ENCODE measurements at places on chromosomes 2 and 18. TPM values are rescaled to one million over a fixed set of nuclear protein-coding genes. Genes with fewer than 3 reads are reported as not detected.

SERPINB12 gene
- total RNA-seq = not detected

ASB18 gene
- total RNA-seq = not detected

ARHGAP28 gene
- 9.1 TPM for total RNA-seq

LCT gene
- total RNA-seq = 0.77 TPM

FAM237A gene
- total RNA-seq = not detected

GRCh38 chr2:175836361-175836760 lies 165.7 kb downstream of the LNPK start:
- no peak for DNase-seq

DNA sequence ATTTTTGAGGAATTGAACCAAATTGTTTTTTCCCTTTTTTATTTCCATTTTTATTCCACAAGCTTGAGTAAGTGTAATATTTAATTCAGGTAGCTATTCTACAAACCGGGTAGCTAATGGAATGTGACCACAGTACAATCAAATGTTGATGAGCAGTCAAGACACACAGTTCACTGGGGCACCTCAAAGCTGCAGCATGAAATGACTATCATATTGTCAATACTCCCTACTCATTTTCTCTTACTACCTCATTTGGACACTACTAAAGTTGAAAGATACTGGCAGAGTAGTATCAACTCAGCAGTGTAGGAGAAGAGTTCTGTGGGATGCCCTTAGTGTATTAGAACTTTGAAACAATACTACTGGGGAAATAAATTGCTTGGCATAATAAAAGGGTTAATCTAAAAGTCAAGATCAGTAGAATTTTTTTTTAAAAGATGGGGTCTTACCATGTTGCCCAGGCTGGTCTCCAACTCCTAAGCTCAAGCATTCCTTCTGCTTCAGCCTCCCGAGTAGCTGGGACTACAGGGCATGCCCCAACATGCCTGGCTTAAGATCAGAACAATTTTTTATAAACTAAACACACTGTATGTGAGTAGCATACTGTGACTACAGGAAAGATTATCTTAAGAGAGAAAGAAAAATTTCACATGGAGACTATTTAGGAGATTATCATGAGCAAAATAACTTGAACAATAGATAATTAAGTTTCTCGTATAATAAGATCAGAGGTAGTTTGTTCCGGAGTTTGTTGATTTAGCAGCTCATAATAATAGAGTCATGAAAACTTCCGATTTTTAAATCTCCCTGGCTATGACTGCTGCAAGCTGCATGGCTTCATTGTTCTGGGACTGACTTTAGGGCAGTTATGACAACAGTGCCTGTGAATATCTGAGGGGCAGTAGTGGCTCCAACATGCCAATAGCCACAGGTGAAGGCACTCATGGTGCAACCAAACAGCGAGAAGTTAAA lies 43.7 kb downstream of the MYO3B start:
- DNase-seq = no peak

GRCh38 chr18:78393086-78393862 lies 586.3 kb upstream of the SALL3 start:
- no peak for DNase-seq

GRCh38 chr18:7904529-7904928 lies 337.4 kb downstream of the PTPRM start:
- DNase-seq = no peak

DNA sequence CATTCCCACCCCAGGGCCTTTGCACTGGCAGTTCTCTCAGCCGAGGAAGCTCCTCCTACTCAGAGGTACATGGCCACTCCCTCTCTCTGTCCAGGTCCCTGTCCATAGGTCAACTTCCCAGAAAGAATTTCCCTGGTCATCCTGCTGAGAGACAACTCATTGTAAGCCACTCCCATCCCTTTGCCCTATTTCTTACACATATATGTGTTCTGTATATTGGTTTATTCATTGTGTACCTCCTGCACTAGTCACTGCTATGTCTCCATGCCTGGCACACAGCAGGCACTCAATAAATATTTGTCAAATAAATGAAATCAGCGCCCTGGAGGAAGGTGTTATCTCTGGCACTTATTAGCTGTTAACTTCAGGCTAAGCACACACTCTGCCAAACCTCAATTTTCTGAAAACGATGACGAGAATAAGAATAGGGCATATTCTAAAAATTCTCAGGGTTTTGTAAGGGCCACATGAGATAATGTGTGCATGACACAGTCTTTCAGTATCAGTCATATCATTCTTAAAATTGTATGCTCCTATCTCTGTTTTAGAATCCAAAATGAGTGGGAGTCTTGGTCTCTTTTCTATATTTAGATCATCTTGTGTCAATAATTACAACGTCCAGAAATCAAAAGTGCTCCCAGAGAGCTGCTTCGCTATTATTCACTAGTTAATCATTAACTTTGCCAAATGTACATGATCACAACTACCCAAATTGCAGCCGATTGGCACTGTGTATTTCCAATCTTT lies 198.0 kb downstream of the ALK start:
- DNase-seq = no peak

All from mesenteric fat pad (tissue), 1 donor.